ENCODE measurements at places on chromosomes 12 and 14.

- DNase-seq = no peak
Observed at GRCh38 chr12:43407816-43408645, 144.0 kb downstream of the ADAMTS20 start.

GRCh38 chr12:40921563-40922163 lies 229.4 kb downstream of the CNTN1 start:
- no peak for DNase-seq

- DNase-seq = no peak
Observed at GRCh38 chr12:110737532-110737931, 5.2 kb downstream of the PPP1CC start.

GRCh38 chr12:69519871-69520270 lies 49.7 kb downstream of the FRS2 start:
- no peak for DNase-seq

DNA sequence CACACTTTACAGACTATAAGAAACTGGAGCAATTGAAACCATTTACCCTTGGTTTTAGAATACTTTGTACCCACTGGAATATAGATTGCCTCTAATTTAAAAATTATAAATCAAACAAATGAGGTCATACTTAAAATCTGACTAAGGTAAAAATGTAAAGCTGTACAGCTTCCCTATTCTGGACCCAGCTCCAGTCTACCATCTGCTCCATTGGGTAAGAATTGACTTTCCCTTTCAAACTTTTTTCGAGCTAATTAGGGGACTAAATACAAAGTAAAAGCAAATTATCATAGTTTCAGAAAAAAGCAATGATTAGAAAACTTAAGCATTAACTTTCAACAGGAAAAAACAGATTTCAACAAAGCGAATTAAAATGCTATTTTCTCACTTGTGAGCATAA lies 4.3 kb downstream of the KRR1 start:
- DNase-seq = no peak

- no peak for DNase-seq
Observed at GRCh38 chr14:83483063-83483462, 1949.4 kb upstream of the SEL1L start.

DNA sequence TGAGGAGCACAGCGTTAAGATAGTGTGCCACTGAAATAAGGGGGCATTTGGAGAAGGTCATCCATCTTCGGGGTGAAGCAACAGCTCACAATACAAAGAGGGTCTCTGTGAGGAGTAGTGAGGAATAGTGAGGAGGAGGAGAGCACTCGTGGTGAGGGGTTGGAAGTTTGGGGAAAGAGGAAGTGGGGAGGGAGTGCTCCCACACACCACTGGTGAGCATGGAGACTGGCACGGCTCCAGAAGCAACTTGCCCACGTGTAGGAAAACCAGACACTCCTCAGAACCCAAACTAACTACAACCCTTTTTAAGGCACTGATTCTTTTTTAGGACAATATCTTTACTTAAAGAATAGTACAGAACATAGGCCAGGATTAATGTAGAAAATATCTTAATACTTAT lies 48.9 kb downstream of the GALNT8 start:
- DNase-seq = no peak

DNA sequence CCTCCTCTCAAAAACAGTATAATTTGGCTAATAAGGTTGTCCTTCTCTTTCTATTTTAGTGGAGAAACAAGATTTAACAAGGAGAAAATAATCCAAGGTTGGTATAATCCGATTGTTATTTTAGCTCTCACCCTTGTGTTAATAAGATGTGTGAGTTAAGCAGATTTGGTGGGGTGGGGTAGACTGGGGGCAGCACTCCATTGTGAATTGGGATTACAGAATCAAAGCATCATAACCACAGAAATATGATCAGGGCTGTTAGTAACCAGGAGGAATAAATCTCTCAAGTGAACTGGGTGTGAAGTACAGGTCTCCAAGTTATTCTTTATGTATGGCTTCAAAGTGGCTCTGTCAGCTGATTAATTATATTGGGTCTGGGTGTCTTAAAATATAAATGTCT lies 10.2 kb downstream of the TIGAR start:
- no peak for DNase-seq

- DNase-seq = no peak
Observed at GRCh38 chr14:45786266-45786665, 533.3 kb upstream of the MIS18BP1 start.

DNA sequence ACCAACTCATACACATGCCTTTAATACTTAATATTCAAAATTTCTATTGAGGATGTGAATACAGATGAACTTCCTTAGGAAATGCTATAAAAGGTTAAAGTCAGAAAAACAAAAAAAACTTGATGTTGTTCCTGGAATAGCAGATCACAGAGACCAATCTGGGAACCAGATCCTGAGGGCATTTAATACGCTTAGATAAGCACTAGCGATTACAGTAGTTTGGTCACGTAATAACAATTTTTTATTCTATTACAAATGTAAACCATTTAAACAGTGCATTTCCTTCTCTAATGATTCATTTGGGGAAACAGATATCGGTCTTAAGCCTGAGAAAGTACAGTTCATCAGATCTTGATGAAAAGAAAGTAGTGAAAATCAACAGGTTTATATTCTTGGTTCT lies 30.8 kb upstream of the ABCC9 start:
- DNase-seq = no peak

DNA sequence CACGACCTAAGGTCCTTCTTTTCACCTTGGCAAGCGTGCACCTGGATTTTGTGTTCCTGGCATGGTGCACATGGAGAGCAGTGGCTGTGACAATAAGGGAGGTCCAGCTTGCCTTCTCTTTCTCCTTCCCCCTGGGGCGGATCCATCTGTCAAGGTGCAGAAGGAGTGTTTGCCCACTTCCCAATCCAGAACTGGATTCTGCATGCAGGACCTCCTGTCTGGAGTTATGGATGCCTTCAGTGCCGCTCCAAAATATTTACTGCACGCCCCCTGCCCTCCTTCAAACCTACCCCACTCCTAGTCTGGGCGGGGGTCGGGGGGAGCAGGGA lies 192.7 kb downstream of the DPF3 start:
- DNase-seq = no peak

DNA sequence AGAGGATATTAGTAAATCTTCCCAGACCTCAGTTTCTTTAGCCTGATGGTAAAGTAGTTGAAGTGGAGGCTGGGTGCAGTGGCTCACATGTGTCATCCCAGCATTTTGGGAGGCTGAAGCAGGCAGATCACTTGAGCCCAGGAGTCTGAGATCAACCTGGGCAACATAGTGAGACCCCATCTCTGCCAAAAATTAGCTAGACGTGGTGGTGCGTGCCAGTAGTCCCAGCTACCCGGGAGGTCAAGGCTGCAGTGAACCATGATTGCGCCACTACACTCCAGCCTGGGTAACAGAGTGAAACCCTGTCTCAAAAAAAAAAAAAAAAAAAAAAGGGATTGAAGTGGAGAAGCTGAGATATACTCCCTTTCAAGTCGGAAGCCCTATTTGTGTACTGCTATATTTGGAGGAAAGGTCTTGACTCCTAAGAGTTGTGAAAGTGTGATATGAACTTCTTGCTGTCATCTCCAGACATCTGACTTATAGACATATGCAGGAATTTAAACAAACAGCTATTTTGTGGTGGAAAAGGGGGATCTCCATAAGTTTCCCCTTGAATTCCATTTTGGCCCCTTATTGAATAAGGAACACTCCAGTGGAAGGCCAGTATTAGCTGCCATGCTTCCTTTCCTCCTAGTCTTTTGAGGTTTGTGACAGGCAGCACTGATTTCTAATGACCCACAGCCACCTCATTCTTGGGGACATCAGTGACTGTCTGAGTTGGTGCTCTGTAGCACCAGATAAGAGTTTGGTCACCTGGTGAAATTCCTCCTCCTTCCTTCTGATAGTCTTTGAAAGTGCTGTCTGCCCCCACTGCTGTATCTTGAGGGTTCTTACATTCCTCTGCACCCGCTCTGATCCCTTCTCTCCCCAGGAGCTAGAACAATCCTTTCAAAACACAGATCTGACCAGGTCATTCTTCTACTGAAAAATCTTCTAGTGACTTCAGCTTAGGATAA lies 7.4 kb downstream of the ELK3 start:
- no peak for DNase-seq

DNA sequence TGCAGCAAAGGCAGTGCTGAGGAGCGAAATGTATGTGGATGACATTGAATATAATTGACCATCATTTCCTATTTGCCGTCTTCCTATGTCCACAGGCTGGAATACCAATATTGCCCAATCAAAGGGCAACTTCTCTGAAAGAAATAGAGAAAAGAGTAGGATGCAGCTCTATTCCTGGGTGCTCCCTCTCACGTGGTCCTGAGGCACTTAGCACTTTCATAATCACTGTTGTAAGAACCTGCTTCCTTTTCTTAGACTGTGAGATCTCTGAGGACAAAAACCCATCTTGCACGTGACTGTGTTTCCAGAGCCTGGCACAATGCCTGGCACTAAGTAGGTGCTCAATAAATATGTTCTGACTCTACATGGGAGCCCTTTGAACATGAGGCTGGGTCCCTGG lies 122.7 kb upstream of the CPM start:
- DNase-seq = no peak

DNA sequence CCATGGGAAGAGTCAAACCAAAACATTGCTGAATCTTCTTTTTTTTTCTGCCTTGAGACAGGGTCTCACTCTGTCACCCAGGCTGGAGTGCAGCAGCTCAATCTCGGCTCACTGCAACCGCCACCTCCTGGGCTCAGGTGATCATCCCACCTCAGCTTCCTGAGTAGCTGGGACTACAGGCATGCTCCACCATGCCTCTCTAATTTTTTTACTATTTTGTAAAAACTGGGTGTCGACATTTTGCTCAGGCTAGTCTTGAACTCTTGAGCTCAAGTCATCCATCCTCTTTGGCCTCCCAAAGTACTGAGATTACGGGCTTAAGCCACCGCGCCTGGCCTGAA lies 1.5 kb upstream of the KRT75 start:
- no peak for DNase-seq

DNA sequence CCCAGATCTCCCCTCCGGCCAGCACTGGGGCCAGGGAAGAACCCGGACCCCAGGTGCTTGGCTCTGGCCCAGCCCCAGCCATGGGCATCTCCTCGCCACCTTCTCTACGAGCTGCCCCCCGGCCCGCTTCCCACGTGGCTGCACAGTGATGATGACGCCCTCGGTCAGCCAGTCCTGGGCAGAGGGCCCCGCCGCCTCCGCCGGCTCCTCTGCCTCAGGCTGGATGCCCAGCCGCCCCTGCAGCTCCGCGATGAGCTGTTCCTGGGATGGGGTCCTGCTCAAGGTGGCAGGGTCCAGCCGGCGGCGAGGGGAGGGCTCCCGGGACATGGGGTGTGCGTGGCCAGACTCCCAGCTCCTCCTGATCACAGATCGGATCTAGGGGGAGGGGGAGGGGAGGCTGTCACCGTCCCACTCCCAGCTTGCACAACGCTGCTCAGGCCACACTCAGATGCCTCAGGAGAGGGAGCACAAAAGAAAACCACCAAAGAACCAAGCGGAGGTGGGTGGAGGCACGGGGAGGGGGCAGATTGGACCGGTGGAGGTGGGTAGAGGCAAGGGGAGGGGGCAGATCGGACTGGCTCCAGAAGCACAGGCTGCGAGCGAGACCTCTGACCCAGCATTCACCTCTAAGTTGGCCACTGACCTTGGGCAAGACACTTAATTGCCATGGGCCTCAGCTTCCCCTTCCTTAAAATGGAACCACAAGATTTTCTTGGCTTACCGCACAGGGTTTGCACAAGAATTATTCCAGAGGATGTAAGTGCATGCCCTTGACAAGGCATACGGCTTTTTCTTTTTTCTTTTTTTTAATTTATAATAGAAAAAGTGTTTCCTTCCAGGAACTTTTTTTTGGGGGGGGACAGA lies 16.1 kb upstream of the RPLP0 start:
- no peak for DNase-seq

DNA sequence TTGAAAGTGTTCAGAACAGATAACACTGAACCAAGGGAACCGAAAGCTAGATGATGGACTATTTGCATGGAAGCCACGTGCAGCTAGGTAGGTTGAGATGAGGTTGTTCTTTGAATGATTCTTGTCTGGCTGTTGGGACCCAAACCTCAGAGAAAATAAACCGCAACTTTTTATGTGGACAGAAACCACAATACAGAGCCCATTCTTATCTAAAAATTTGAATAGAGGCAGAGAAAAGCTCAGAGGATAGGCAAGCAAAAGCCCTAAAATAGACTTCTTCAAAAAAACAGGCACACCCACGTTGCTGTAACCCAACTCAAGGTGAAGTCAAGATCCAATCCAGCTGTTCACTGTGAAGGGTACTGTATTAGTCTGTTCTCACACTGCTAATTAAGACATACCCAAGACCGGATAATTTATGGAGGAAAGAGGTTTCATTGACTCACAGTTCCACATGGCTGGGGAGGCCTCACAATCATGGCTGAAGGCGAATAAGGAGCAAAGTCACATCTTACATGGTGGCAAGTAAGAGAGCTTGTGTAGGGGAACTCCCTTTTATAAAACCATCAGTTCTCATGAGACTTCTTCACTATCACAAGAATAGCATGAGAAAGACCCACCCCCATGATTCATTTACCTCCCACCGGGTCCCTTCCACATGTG lies 353.8 kb downstream of the AACS start:
- DNase-seq = no peak

DNA sequence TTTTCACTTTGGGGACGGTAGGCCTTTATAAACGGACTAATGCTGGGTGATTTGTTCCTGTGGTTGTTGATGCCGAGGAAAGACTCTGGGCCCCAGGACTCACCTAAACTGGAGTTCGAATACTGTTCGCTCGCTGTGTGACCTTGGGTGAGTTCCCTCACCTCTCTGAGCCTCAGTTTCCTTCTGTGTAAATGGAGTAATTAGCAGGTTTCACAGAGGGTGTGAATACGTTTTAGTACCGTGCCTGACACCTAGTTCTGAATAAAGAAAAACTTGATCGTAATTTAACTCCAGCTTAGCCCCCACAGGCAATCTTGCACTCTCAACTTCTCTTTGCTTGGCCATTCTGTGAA lies 505 bp downstream of the UBE3B start:
- DNase-seq = no peak

- DNase-seq = no peak
Observed at GRCh38 chr12:130742112-130742511, 26.0 kb upstream of the RIMBP2 start.

- DNase-seq = no peak
Observed at GRCh38 chr12:24903329-24904088, 45.4 kb downstream of the BCAT1 start.

- no peak for DNase-seq
Observed at GRCh38 chr12:104605685-104606084, 148.9 kb downstream of the CHST11 start.

DNA sequence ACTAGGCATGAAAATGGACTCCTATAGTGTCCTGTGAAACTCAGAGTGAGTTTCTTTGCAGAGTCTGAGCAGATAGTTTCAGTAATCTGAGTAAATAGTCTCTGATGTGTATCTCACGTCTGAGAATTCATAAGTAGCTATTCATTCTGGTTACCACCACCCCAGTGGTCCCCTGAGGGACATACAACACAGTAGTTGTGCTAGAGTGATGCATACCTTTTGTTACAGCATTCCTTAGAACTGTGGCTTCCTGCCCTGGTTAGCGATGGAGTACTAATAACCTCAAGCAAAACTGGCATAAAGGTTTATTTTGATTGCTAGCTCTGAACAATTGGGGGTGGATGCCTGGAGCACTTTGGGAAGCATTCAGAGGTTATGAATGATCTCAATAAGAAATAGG lies 114.7 kb downstream of the DAAM1 start:
- no peak for DNase-seq

GRCh38 chr14:38012056-38012455 lies 195.6 kb upstream of the SSTR1 start:
- DNase-seq = no peak
